ENCODE measurements at places on chromosomes 6 and 20. TPM values are rescaled to one million over a fixed set of nuclear protein-coding genes. Genes with fewer than 3 reads are reported as not detected.

JAG1 gene
- 68.5 TPM for total RNA-seq

IRF4 gene
- 2.7 TPM for total RNA-seq

LY6G6C gene
- total RNA-seq: not detected

GRM1 gene
- total RNA-seq: not detected

GJA1 gene
- 68.2 TPM for total RNA-seq

RGS17 gene
- 0.62 TPM for total RNA-seq

CNR1 gene
- total RNA-seq: 21.7 TPM

Measured in posterior vena cava (tissue), 2 donors.